Muscle of leg (tissue), 16 donors: ENCODE measurements at places on chromosomes 5 and 9. TPM values are rescaled to one million over a fixed set of nuclear protein-coding genes. Genes with fewer than 3 reads are reported as not detected.

GRCh38 chr9:95979446-95979845, 104.0 kb downstream of the ERCC6L2 start:
- peak; percentile 37 for DNase-seq

DNA sequence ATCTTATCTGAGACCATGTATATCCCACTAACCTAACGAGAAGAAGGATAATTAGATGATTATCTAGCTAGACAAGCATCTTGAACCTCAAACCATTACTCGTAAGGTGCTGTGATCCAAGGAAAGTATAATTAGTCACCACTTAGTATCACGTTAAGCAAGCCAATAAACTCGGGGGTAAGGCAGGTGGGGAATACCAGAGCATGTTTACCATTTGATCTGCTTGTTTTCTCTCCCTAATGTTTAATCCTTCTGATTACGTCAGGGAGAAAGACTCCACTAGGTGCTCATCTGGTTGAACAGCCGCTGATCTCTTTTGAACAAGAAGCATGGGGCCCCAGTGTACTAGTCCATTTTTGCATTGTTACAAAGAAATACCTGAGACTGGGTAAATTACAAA, 69.9 kb upstream of the SLC1A1 start:
- no peak for DNase-seq

DNA sequence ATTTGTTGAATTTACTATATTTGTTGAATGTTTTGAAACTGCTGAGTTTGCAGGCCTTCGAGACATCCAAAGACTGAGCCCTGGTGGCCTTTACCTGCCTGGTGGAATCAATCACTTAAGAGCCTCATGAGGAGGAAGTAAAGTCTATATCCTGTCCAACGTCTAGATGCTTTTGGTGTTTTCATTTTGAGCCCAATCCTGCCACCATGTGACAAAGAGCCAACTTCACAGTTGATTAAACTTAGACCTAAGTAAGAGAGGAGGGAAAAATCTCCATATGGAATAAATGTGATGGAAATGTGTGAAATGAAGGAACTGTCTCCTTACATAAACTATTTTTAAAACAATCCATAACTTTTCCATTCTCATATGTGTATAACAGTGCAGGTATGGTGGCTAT, 220.1 kb downstream of the PRR16 start:
- DNase-seq = peak; percentile 5

DNA sequence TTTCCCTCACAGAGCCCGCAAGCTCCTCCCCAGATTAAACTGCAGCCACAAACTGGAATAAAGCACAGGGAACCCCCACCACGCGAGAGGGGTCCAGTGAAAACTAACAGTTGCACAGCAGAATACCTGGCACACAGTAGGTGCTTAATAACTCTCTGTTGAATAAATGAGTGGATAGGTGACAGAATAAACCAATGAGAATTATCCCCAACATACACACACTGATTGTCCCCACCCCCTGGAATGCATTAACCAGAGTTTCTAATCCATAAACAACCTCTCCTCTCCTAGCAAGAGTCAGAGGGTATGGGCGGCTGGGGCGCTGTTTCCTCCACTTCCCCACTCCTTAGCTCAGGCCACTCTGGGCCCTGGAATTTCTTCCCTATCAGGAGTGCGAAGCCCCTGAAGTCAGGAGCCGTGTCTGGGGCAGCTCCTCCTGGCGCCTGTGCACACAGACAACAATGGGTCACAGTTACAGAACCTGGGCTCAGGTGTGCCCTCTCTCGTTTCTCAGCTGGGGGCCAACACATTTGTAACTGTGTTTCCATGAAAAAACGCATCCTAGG, 27.6 kb downstream of the RAPGEF1 start:
- no peak for DNase-seq

DNA sequence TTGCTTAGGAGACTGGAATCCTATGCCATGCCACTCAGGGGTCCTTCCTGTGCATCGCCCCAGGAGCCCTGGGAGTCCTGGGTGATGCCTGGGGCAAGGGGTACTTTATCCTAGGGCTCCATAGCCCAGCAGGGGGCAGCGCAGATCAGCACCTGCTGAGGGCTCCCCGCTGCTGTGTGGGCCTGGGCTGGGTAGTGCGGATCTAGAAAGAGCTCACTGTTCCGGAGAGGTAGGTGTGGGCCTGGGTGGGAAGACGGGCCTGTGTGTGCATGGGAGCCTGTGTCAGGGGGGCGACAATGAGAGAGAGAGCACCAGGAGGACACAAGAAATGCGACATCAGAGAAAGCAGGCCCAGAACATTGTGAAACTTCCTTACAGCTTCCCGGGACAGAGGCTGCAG, 11.4 kb upstream of the DAB2IP start:
- DNase-seq = no peak

The SGCD gene
- 82.7 TPM for polyA plus RNA-seq
